ENCODE measurements at places on chromosomes 5 and 9.

GRCh38 chr9:137000177-137000930 lies 4.0 kb upstream of the CLIC3 start:
- DNase-seq = peak; percentile 45

- DNase-seq = no peak
These were observed 296.4 kb downstream of the CETN3 start for GRCh38 chr5:90113108-90113507.

DNA sequence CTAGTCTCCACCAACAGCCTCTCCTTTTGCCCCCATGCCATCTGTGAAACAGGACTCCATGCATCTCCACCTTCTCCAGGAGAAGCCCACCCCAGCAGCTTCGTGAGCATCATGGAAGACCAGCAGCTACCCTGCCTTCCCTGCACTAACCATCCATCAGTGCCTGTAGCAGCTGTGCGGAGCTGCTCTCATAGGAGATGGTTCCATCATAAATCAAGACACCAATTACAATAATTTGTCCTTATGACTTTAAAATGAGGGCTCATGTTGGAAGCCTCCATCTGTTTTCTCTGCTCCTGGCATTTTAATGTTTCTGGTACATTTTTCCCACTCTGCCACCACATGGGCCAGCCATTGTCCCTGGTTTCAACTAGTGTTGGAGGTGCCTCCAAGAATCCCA lies 69.9 kb downstream of the FGF1 start:
- DNase-seq = no peak

DNA sequence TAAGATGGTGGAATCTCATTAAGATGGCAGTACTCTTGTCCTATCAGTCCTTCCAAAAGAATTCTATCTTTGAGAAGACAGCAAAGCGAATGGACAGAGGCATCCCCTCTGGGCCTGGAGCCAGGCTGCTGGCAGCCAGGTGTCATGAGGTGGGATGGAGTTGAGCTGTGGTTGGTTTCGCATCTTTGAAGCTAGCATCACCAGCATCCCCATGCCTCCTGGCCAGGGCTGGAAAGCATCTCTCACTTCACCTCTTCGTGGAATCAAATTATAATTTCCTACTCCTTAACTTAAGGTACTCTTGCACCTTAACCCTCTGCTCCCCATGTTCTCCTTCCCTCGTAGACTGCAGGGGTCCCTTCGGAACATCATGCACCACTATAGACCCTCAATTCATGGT lies 248.3 kb downstream of the GADD45G start:
- no peak for DNase-seq

DNA sequence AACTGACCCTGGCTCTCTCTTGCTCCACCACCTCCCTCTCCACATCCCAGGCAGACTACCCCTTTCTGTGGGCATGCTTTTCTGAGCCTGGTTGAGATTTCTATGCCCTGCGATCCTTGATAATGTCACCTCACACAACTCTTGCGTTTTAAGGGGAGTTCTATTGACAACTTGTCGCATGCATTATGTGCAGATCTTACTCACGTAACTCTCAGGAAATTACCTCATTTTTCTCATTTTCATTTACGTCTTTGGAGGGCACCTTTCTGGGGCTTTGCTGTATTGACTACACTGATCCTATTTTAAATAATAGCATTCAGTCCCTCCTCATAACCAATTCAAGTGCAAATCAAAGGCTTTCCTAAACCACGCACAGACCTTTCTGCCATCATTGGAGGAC lies 140.4 kb upstream of the WWC1 start:
- DNase-seq = no peak

DNA sequence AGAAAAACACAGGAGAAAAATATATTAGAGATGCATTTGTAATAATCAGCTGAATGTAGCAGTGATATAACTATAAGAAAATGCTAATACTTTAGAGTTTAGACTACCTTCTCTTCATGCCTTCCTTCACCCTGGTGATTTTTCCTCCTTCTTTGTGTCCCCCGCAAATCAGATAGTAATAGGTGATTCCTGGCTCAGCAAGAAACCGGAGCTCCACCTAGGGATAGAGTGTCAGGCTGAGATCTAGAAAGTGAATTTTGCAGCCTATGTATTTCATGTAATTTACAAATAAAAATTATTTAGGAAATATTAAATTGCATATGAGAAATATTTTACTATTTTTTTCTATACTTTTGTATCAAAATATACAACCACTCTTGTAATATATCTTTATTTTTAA lies 109.8 kb upstream of the ST8SIA4 start:
- no peak for DNase-seq

GRCh38 chr5:169945831-169946261 lies 34.4 kb downstream of the INSYN2B start:
- no peak for DNase-seq

Data from central memory CD4-positive, alpha-beta T cell (primary cell).